ENCODE measurements at places on chromosomes 7 and 10. TPM values are rescaled to one million over a fixed set of nuclear protein-coding genes. Genes with fewer than 3 reads are reported as not detected.
A peak's percentile ranks its signal among the peaks of the same experiment; 100 is the strongest.

SLC25A40 gene
- 24.2 TPM for total RNA-seq

ZP3 gene
- not detected for total RNA-seq

PILRA gene
- 6.1 TPM for total RNA-seq

NPTX2 gene
- 1.1 TPM for total RNA-seq

NPC1L1 gene
- total RNA-seq, result 0.20 TPM

ZNF438 gene
- total RNA-seq, result 5.3 TPM

SH2B2 gene
- total RNA-seq, result 7.9 TPM

ACTA2 gene
- total RNA-seq, result 133 TPM

LRRC61 gene
- total RNA-seq, result 3.4 TPM

WNT8B gene
- 0.60 TPM for total RNA-seq

TMEM140 gene
- total RNA-seq, result 0.14 TPM

OIT3 gene
- 0.72 TPM for total RNA-seq

TRIM8 gene
- 74.3 TPM for total RNA-seq

DNA sequence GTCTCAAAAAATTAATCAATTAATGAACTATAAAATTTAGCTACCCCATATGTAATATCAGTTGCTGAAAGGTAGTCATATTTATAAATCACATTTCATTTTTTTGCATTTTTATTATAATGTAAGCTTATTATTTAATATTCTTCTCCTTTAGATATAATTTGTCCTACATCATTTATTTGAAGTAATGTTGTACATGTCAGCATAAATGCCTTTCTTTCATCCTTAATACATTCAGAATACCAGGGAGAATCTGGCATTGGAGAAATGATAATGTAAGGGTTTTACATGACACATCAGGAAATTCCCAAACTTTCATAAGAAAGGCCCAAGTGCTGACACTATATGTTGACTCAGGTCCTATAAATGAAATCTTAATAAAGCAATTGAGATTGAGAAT, 742.1 kb downstream of the CNTNAP2 start:
- H3K27ac ChIP-seq, result no peak overlapping the region
- H3K27me3 ChIP-seq, result peaks cover 6% of the 10 kb centered on the region
- peaks cover 7% of the 10 kb centered on the region for H3K4me1 ChIP-seq
- H3K36me3 ChIP-seq, result no peaks in the 10 kb centered on the region

GRCh38 chr7:42406358-42406757, 169.3 kb upstream of the GLI3 start:
- peaks cover 33% of the 10 kb centered on the region for H3K4me1 ChIP-seq
- no peaks in the 10 kb centered on the region for H3K27me3 ChIP-seq
- H3K36me3 ChIP-seq, result no peaks in the 10 kb centered on the region
- no peak overlapping the region for H3K27ac ChIP-seq

DNA sequence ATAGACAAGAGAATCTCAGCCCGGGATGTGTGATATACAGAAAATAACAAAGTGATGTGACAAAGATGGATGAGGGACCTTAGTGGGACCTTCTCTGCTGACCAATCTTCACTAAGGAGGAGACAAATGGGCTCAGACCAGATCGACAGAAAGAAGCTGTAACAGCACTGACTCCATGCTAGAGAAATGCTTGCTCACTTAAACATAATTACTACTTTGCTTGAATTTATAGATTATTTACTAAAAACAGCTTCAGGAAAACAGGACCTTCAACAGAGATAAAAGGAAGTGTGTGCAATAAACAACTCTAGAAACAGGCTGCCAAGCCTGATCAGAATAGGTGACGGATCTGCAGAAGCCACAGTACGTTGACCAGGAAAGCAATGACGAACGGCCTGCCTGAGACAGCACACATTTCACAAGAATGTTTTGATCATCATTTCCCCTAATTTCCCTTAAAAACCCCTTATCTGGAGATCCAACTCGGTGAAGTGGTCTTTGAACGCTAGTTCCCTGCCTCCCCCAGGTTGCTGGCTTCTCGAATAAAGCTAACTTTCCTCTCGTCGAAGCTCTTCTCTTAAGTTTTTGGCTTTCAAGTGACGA, 98.4 kb upstream of the STEAP1B start:
- no peak overlapping the region for H3K27ac ChIP-seq
- DNase-seq, result no peak
- no peaks in the 10 kb centered on the region for H3K27me3 ChIP-seq

- no peak overlapping the region for H3K4me3 ChIP-seq
- peaks cover 20% of the 10 kb centered on the region for H3K4me1 ChIP-seq
- H3K36me3 ChIP-seq, result no peaks in the 10 kb centered on the region
- H3K27me3 ChIP-seq, result no peaks in the 10 kb centered on the region
- DNase-seq, result no peak
These were observed 49.1 kb upstream of the MSMB start for GRCh38 chr10:46094931-46095750.

- peaks cover 4% of the 10 kb centered on the region for H3K4me1 ChIP-seq
- DNase-seq, result no peak
- H3K27me3 ChIP-seq, result peaks cover 6% of the 10 kb centered on the region
- no peaks in the 10 kb centered on the region for H3K36me3 ChIP-seq
- H3K4me3 ChIP-seq, result peak overlapping the region; percentile 84
- H3K27ac ChIP-seq, result peak overlapping the region; percentile 78
These were observed 10.5 kb upstream of the EBLN1 start for GRCh38 chr10:22228167-22228938.

- H3K27ac ChIP-seq, result no peak overlapping the region
- H3K4me3 ChIP-seq, result no peak overlapping the region
- H3K27me3 ChIP-seq, result no peaks in the 10 kb centered on the region
- peaks cover 8% of the 10 kb centered on the region for H3K36me3 ChIP-seq
- DNase-seq, result no peak
These were observed 95.2 kb downstream of the PRTFDC1 start for GRCh38 chr10:24857031-24857725.

GRCh38 chr10:103227416-103227815, 18.3 kb upstream of the RPEL1 start:
- no peak for DNase-seq
- H3K36me3 ChIP-seq, result peaks cover 7% of the 10 kb centered on the region
- peaks cover 13% of the 10 kb centered on the region for H3K4me1 ChIP-seq
- no peaks in the 10 kb centered on the region for H3K27me3 ChIP-seq
- no peak overlapping the region for H3K27ac ChIP-seq

GRCh38 chr7:143287339-143287934, 714 bp upstream of the CASP2 start:
- peak overlapping the region; percentile 40 for H3K27ac ChIP-seq
- H3K36me3 ChIP-seq, result peaks cover 11% of the 10 kb centered on the region
- no peak for DNase-seq
- peak overlapping the region; percentile 90 for H3K4me3 ChIP-seq
- peaks cover 53% of the 10 kb centered on the region for H3K4me1 ChIP-seq

- peaks cover 20% of the 10 kb centered on the region for H3K4me1 ChIP-seq
- H3K27ac ChIP-seq, result no peak overlapping the region
- H3K36me3 ChIP-seq, result peaks cover 3% of the 10 kb centered on the region
- no peaks in the 10 kb centered on the region for H3K27me3 ChIP-seq
- DNase-seq, result no peak
- H3K4me3 ChIP-seq, result no peak overlapping the region
These were observed 60.5 kb upstream of the ZNRF2 start for GRCh38 chr7:30223896-30224295.

- no peak overlapping the region for H3K27ac ChIP-seq
- no peak for DNase-seq
- no peaks in the 10 kb centered on the region for H3K27me3 ChIP-seq
- no peak overlapping the region for H3K4me3 ChIP-seq
- H3K36me3 ChIP-seq, result no peaks in the 10 kb centered on the region
- peaks cover 7% of the 10 kb centered on the region for H3K4me1 ChIP-seq
These were observed 568.8 kb downstream of the HTR7 start for GRCh38 chr10:90289037-90289436.

GRCh38 chr7:49631071-49631815, 142.2 kb upstream of the VWC2 start:
- H3K27ac ChIP-seq, result no peak overlapping the region
- no peaks in the 10 kb centered on the region for H3K27me3 ChIP-seq
- DNase-seq, result no peak
- no peaks in the 10 kb centered on the region for H3K36me3 ChIP-seq
- peaks cover 1% of the 10 kb centered on the region for H3K4me1 ChIP-seq

- H3K36me3 ChIP-seq, result no peaks in the 10 kb centered on the region
- peaks cover 10% of the 10 kb centered on the region for H3K4me1 ChIP-seq
- H3K4me3 ChIP-seq, result no peak overlapping the region
- H3K27ac ChIP-seq, result no peak overlapping the region
These were observed 3.5 kb downstream of the CRHR2 start for GRCh38 chr7:30678805-30679204.

DNA sequence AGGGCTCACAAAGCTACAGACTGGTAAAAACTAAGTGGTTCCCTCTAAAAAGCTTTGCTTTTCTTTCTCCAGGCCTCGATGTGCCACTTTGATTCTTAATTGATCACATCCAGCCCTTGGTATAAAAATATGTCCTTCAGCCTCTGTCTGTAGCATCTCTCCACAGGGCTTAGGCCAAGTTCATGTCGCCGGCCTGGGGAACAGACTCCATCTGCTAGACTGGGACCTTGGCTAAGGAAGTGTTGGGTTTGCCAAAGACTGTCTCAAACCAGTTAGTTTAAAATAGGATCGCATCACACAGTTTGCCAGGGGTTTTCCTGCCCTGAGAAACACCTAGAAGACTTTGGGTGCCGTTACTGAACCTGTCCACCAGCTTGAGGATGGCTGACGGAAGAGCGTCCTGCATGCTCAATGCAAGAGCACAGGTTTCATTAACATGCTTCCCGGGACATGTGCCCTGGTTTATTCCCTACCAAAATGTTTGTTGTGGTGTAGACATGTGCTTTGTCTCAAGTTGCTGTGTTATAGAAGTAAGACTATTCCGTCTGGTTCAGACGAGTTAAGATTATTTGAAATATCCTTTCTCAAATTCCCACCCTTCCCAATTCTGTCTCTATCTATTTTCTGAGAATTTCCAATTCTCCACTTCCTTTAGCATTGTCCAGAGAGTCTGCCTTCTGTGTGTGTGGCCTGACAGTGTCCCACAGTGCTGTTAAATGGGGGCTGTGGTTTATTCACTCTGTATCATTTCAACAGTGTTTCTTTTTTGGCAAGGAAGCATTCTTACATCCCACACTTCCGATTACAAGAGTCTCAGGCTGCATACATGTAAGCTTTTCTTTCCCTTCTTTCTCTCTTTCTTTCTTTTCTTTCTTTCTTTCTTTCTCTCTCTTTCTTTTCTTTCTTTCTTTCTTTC, 334.7 kb downstream of the INHBA start:
- no peaks in the 10 kb centered on the region for H3K27me3 ChIP-seq
- H3K27ac ChIP-seq, result no peak overlapping the region
- DNase-seq, result no peak
- no peaks in the 10 kb centered on the region for H3K36me3 ChIP-seq

DNA sequence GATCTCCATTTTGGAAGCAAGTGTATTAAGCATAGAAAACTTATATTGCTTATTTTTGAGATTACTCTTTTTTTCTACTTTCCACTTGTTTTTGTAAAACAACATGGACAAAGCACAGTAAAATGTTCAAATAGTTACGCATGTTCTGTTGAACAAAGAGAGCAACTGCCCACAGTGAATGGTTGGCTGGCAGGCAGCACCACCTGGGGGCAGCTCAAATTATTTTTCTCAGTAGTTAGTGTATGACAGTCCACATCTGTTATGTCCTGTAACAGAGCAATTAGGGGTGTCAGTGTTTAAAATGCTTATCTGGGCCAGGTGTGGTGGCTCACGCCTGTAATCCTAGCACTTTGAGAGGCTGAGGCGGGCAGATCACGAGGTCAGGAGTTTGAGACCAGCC, 46.1 kb upstream of the CACUL1 start:
- H3K4me1 ChIP-seq, result peaks cover 2% of the 10 kb centered on the region
- H3K4me3 ChIP-seq, result no peak overlapping the region
- H3K27ac ChIP-seq, result no peak overlapping the region

GRCh38 chr10:86411281-86411841, 44.8 kb upstream of the GRID1 start:
- peaks cover 5% of the 10 kb centered on the region for H3K4me1 ChIP-seq
- H3K36me3 ChIP-seq, result peaks cover 2% of the 10 kb centered on the region
- peaks cover 20% of the 10 kb centered on the region for H3K27me3 ChIP-seq
- no peak for DNase-seq

DNA sequence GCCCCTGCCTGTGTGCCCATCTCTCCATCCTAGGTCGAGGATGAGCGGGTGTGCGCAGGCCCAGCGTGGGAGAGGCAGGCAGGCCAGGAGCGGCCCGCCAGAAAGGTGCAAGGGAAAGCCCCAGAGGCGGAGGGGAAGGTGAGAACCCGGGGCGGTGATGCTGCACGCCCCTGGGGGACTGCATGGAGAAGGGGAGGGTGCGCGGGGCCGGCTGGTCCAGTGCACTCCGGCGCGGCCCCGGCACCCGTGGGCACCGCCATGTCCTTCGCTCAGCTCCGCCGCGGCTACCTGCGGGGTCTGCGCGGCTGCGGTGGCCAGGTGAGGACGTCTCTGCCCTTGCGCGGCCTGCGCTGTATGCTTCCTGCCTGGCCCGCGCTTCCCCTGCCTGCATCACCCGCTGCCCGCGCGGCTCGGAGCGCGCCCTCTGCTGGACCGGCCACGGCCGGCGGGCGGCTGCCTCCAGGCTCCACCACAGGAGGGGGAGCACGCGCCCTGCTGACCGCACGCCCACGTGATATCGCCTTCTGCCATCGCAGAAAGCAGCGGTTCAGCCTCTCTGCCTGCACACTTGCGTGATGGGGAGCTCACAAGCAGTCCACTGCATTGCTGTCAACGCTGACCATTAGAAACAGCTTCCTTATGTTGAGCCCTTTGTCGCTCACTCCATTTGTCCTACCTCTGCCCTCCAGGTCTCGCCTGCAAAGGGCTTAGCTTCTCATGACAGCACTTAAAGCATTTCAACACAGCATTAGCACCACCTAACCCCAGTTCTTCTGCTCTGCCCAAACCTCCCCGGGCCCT, 73.9 kb downstream of the CXCL12 start:
- peaks cover 15% of the 10 kb centered on the region for H3K4me1 ChIP-seq
- peaks cover 7% of the 10 kb centered on the region for H3K27me3 ChIP-seq
- no peaks in the 10 kb centered on the region for H3K36me3 ChIP-seq
- peak overlapping the region; percentile 43 for H3K4me3 ChIP-seq
- peak; percentile 84 for DNase-seq

GRCh38 chr10:11602919-11603523, 8.4 kb downstream of the USP6NL start:
- H3K27ac ChIP-seq, result peak overlapping the region; percentile 79
- peaks cover 7% of the 10 kb centered on the region for H3K36me3 ChIP-seq
- no peak for DNase-seq
- H3K4me3 ChIP-seq, result no peak overlapping the region
- H3K27me3 ChIP-seq, result no peaks in the 10 kb centered on the region

- peaks cover 10% of the 10 kb centered on the region for H3K36me3 ChIP-seq
- no peak for DNase-seq
- H3K4me1 ChIP-seq, result peaks cover 21% of the 10 kb centered on the region
- no peak overlapping the region for H3K27ac ChIP-seq
These were observed 2.3 kb downstream of the ATXN7L1 start for GRCh38 chr7:105874055-105874454.

GRCh38 chr7:127629268-127629854, 11.4 kb upstream of the PAX4 start:
- no peak for DNase-seq
- no peak overlapping the region for H3K4me3 ChIP-seq
- peaks cover 2% of the 10 kb centered on the region for H3K4me1 ChIP-seq
- H3K27ac ChIP-seq, result no peak overlapping the region

All from mesothelial cell of epicardium (in vitro differentiated cells).